Heart right ventricle (tissue), 16 donors: ENCODE measurements at places on chromosomes 11 and 22. TPM values are rescaled to one million over a fixed set of nuclear protein-coding genes. Genes with fewer than 3 reads are reported as not detected.

The CPT1B gene
- total RNA-seq: 135 TPM

DNA sequence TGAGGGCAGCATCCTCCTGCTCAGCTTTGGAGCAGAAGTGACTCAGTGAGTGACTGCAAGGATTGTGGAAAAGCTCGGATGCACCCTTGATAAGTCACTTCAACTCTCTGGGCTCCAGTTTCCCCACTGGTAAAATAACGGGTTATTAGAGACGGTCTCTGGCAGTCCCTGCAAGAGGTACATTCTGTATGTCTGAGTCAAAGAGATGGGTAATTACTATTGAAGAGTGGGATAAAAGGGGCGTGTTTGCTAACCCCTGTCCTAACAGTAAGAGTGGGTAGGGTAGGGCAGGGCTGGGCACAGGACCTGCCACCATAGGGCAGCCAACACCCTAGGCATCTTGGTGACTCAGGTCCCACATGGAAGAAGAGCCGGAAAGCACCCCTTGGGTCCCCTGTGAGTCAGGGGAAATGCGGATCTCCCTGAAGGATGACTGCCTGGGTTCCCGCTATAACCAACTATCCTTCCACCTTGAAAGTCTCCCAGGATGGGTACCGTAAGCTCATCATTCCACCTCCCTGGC lies 7.3 kb upstream of the AHNAK start:
- DNase-seq: no peak

GRCh38 chr11:117117681-117118080 lies 19.5 kb upstream of the SIK3 start:
- no peak for DNase-seq

- no peak for DNase-seq
These were observed 38.7 kb downstream of the BARX2 start for GRCh38 chr11:129414144-129414872.

- DNase-seq: no peak
These were observed 14.9 kb downstream of the ZNRF3 start for GRCh38 chr22:28898233-28898629.

DNA sequence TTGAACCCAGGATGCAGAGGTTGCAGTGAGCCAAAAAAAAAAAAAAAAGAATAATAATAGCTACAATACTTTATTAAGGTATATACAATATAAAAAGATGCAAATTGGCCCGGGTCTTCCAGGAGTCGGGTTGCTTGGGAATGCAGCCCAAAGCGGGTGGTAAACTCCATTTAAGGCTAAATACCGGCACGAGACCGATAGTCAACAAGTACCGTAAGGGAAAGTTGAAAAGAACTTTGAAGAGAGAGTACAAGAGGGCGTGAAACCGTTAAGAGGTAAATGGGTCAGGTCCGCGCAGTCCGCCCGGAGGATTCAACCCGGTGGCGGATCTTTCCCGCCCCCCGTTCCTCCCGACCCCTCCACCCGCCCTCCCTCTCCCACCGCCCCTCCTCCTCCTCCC lies 143.3 kb downstream of the DLG2 start:
- DNase-seq: no peak

DNA sequence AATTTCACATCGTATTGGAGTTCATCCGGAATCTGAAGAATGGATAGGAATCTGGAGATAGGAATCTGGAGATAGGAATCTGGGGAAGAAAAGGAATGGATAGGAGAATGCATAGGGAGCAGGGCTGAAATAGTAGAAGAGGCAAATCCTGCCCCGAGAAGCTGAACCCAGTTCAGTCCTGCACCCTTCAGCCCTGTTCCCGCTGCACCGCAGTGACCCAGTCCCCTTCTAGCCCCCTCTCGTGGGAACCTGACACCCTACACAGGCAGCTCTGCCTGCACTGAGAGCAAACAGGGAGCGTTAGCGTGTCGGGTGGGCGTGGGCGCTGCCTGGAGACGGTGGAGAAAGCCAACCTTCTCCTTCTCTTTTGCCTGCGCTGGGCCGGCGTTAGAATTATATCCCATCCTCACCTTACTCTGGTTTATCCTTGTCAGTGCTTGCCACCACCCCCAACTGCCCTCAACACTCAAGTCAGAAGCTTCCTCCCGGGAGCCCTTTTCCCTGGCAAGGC lies 1.0 kb upstream of the CCKBR start:
- no peak for DNase-seq

The SCGB1C1 gene
- total RNA-seq: not detected
